Left renal cortex interstitium (tissue), 4 donors: ENCODE measurements at places on chromosomes 16 and 17.

GRCh38 chr17:35254107-35254773, 11.4 kb downstream of the SLFN5 start:
- DNase-seq, result no peak

DNA sequence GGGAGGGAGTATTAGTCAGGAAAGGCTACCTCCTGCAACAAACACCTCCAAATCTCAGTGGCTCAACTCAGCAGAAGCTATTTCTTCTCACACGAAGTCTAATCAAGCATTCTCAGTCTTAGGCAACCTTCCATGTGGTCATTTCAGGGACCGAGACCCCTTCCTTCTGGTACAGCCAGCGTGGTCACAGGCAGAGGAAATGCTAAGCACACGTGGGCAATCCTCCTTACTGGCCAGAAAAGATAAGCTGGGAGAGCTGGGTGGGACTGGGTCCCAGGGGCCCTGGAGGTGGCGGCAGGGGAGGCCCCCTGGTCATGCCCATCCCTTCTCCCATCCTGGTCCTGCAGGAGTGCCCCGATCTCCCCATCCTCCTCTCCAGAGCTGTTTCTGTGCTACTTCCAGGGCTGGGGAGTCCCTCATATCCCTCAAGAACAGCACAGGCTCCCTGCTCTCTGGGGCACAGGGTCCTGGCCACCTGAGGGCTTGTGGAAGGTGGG, 5.7 kb upstream of the CX3CL1 start:
- no peak for DNase-seq

DNA sequence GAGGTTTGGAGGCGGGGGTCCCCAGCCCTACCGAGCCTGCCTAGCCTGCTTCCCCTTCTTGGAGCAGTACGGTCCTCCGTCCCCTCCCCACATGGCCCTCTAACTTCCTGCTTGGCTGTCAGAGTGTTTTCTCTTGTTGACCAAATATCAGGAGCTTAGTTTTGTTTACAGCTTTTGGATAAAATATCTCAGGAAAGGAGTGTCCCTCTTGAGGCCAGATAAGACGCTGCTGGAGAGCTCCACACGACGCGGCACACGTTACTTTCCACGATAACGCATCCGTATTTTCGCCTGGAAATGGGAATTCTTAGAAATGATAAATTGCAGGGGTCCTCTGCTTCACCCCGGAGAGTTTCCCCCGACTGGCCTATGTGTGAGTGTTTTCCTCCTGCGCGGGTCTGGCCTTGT, 182.9 kb downstream of the MAF start:
- no peak for DNase-seq

DNA sequence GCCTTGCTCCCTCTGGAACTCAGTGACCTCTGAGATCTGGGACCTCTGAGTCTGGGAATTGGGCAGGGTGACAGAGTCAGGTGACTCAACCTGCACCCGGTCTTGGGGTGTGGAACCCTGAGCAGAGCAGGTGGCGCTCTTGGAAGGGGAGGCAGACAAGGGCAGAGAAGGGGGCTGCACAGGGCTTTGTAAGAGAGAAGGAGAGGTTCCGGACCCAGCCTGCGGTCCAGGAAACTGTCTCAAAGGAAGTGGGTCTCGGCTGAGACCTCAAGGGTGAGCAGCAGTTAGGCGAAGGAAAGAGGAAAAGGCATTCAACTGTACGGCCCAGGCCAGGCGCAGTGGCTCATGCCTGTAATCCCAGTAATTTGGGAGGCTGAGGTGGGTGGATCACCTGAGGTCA, 10.0 kb upstream of the RIPOR1 start:
- DNase-seq, result no peak

GRCh38 chr17:80949451-80950421, 41.9 kb upstream of the CHMP6 start:
- DNase-seq, result no peak

GRCh38 chr17:47884905-47885730, 10.9 kb upstream of the SP2 start:
- no peak for DNase-seq

GRCh38 chr17:55561973-55562495, 50.8 kb upstream of the SMIM36 start:
- no peak for DNase-seq

DNA sequence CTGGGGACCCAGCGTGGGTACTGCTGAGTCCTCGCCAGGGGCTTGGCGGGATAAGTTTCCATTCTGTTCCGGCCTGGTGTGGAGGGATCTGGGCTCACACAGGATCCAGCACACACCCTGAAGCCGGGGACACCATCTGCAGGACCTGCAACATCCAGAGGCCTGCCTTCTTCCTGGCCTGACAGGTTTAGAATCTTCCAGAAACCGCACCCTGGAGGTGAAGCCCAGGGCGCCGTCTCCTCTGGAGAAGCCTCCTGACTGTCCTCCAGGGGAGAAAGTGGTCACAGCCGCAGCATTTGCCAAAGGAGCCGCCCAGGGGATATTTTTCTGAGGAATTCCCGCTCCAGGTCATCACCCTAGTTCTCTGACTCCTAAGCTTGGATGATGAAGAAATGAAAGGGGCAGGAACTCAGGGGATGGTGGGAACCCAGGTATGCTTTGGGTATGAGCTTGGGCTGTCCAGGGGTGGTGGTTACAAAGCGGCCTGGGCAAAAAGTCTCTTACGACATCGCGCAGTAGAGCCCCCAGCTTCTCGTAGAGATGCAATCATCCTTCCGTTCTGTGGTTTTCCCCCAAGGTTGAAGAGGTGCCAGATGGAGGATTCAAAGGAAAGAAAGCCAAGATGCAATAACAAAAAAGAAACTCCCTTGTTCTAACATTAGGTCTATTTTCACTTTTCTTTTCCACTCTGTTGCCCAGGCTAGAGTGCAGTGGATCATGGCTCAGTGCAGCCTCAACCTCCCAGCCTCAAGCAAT, 9.1 kb upstream of the CRISPLD2 start:
- no peak for DNase-seq

DNA sequence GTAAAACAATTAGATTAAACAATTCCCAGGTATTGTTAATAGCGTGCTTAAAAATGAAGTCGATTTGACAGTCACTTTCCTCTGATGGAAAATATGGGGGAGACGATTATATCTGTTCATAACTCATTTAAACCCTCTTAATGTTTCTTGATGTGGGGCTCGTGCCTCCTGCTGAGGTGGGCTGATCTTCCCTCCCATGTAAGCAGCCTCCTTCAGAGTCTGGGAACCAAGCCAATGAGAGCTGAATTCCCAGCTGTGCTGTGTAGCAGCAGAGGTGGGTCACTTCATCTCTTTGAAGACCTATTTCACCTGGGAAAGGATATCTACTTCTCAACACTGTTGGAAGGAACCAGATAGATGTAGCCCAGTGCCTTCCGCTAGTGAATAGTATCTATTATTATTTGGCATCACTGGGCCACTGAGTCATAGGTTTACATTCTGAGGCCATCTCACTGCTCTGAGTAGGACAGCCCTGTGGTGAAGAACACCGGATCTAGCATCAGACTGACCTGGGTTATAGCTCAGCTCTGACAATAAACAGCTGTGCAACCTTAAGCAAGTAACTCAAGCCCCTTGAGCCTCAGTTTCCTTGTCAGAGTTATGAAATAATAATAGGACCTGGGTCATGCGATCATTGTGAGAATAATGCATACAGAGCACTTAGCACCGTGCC, 85.3 kb upstream of the C16orf82 start:
- no peak for DNase-seq

DNA sequence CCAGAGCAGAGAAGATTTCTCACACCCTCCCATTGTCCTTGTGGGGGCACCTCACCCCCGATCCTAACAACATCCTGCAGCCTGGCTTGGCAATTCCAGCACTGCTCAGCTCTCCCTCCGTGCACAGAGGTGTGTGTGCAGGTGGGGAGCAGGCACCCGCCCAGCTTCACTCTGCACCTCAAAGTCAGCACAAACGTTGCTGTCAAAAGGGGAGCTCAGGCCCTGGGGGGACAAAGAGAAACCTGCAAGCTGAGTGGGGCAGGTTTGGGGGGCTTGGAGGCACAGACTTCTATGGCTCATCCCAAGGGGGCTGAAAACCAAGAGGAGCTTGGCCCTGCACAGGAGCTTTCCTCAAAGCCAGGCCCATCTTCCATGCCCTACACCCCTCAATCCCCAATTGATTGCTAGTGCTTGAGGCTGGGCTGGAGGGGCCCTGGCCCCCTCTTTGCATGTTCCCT, 231.9 kb upstream of the TNRC6C start:
- no peak for DNase-seq

- no peak for DNase-seq
Measured at GRCh38 chr17:81841866-81842265, 7.0 kb upstream of the PPP1R27 start.

DNA sequence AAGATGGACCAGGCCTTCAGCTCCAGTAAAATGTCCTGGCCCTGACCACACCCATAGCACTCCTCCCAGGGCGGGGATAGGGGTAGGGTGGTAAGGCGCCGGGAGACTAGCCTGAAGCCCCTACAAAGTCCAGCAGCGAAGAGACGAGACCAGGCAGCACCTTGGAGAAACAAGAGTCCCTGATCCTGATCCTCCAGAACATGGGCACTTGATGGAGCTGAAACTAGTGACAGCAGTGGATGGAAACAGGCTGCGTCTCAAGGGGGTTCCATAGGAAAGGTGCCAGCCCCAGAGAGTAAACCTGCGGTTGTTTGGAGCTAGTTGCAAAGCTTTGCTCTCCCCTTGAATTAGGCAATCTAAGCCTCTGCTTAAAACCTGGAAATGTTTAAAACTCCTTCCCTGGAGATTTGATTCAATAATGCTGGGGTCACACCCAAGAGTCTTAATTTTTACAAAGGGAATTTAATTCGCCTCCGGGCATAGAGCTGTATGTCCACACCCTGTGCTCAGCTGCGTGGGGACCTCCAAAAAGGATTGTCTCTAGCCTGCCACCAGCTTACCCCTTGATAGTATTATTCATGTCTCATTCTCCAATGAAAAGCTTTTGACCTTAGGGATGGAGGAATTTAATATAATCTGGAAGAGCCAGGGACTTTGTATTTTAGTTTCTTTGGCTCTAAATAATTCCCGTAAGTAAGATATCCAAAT, 258.6 kb downstream of the PMP22 start:
- DNase-seq, result no peak

DNA sequence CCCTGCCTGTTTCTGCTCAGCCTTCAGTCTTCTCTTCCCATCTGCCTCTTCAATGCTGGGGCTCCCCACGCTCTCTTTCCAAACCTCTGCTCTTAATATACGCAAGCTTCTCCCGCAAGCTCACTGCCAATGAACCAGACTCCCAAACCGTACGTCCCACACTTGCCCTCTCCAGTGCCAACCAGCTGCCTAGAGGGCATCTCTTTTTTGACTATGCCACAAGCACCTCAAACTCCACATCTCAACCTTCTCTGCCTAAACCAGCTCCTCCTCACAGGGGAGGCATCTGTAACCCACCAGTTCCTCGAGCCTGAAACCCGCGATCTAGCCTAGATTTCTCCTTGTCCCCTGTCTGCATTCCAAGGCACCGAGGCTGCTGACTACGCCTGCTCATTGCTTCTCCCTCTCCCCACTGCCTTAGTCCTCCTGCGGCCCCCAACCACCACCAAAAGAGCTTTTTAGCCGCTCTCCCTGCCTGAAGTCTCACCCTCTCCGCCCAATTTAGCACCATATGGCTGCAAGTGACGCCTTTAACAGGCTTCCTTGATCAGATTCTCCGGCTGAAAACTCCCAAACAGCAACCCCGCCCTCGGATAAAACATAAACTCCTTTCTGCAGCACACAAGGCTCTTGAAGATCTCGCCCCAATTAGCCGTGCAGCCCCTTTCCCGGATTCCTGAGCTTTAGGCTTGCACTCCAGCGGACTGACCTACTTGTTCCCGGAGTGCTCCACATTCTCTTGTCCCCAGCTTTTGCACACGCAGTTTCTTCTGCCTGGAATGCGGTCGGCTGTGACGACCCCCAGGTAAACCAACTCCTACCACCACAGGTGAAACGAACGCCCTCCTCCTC, 1.5 kb downstream of the GGA2 start:
- no peak for DNase-seq

DNA sequence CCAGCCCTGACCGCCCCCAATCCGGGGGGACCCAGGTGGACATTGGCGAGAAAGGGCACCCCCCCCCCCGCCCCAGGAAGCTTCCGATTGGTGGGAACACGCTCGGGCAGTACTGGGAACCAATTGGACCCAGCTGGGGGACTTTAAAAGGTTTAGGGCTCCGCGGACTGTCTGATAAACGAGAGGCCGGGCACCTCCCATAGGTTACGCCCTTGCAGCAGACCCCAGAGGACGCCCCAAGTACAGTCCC, 245 bp downstream of the TMEM256 start:
- no peak for DNase-seq

GRCh38 chr16:86906623-86907022, 328.3 kb downstream of the FOXL1 start:
- no peak for DNase-seq

- no peak for DNase-seq
Measured at GRCh38 chr17:48639982-48640857, 14.1 kb upstream of the HOXB9 start.

DNA sequence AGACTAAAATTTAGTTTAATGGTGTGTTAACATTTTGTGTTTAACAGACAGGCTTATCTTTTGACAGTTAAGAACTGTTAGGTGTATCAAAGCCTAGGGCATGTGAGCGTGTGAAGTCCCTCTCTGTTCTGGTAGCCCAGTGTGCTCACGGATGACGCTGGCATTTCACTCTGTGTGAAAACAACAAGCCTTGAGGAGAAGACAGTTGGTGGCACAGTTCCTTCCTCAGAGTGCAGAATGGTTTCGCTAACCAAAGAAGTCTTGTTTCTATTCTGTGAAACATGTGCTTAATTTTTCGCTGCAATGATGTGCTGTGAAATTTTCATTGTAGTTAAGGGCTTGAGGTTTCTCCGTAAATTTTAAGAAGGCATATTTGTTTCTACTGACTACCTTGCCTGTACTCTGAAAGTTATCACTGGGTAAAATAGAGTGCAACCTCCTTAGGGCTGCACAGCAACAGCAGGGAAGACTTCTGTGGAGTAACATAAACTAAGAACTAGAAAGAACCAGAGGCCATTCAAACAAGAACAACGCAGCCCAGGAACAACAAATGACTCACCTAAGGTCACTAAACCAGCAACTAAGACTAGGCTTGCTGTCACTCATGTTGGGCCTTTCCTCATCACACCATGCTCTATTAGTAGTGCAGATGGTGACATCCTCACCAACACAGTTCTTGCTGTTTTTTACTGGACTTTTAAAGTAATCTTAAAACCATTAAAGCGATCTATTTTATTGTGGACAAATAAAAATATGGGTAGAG, 33.4 kb downstream of the BRD7 start:
- DNase-seq, result no peak

GRCh38 chr17:70420861-70421445, 251.6 kb downstream of the KCNJ2 start:
- no peak for DNase-seq

DNA sequence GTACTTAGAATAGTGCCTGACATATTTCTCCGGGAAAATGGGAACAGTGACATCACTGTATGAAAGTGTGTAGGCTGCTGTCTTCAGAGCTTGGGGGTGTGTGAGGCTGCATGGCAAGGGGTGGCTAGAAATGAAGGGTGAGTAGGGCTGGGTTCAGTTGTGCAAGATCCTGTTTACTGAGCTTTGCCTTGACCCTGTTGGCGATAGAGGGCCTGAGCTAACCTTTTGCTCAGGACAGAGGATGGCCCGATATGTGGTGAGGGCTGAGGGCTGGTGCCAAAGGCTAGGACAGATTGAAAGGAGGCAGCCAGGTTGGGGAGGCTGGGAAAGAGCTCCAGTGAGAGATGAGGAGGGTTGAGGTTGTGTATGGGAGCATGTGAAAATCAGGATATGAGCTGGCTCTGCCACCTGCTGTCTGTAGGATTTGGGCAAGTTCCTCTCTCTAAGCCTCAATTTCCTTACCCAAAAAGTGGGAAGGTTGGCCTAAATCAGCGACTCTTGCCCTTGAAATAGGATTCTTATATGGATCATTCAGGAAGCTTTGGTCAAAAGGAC, 6.0 kb upstream of the CCL1 start:
- DNase-seq, result no peak

GRCh38 chr16:4689091-4689671, 4.2 kb upstream of the NUDT16L1 start:
- DNase-seq, result no peak
